ENCODE measurements at places on chromosomes 11 and 22. TPM values are rescaled to one million over a fixed set of nuclear protein-coding genes. Genes with fewer than 3 reads are reported as not detected.

LMO2 gene
- 0.14 TPM for total RNA-seq

NOX4 gene
- not detected for total RNA-seq

KLHL35 gene
- 0.58 TPM for total RNA-seq

MS4A12 gene
- total RNA-seq: not detected

SLC5A12 gene
- total RNA-seq: not detected

PATE4 gene
- total RNA-seq: not detected

C11orf65 gene
- 1.4 TPM for total RNA-seq

EI24 gene
- total RNA-seq: 71.4 TPM

HTR3A gene
- total RNA-seq: not detected

RTN4R gene
- 3.2 TPM for total RNA-seq

TMEM86A gene
- 0.52 TPM for total RNA-seq

ALDH3B1 gene
- total RNA-seq: not detected

EIF3D gene
- total RNA-seq: 370 TPM

DENND5A gene
- 50.9 TPM for total RNA-seq

Data from activated naive CD8-positive, alpha-beta T cell treated with anti-CD3 and anti-CD28 coated beads for 36 hours (primary cell).